Stomach (tissue), 19 donors: ENCODE measurements at places on chromosomes 6 and 20. TPM values are rescaled to one million over a fixed set of nuclear protein-coding genes. Genes with fewer than 3 reads are reported as not detected.

COL9A1 gene
- 16.0 TPM for total RNA-seq

CD24 gene
- 531 TPM for total RNA-seq

RSPH9 gene
- total RNA-seq, result not detected

- peaks cover 63% of the 10 kb centered on the region for H3K4me1 ChIP-seq
- DNase-seq, result peak; percentile 52
- peak overlapping the region; percentile 42 for H3K27ac ChIP-seq
- no peak overlapping the region for H3K4me3 ChIP-seq
- no peaks in the 10 kb centered on the region for H3K36me3 ChIP-seq
Measured at GRCh38 chr6:53302678-53303360, 45.9 kb downstream of the ELOVL5 start.

- no peaks in the 10 kb centered on the region for H3K36me3 ChIP-seq
- peaks cover 4% of the 10 kb centered on the region for H3K27me3 ChIP-seq
- H3K27ac ChIP-seq, result no peak overlapping the region
Measured at GRCh38 chr20:2794866-2795447, 5.5 kb downstream of the CPXM1 start.

- H3K4me3 ChIP-seq, result no peak overlapping the region
- no peaks in the 10 kb centered on the region for H3K36me3 ChIP-seq
- DNase-seq, result no peak
- peaks cover 14% of the 10 kb centered on the region for H3K4me1 ChIP-seq
- H3K27ac ChIP-seq, result no peak overlapping the region
- peaks cover 5% of the 10 kb centered on the region for H3K27me3 ChIP-seq
Measured at GRCh38 chr20:43911066-43911465, 3.6 kb upstream of the TOX2 start.

DNA sequence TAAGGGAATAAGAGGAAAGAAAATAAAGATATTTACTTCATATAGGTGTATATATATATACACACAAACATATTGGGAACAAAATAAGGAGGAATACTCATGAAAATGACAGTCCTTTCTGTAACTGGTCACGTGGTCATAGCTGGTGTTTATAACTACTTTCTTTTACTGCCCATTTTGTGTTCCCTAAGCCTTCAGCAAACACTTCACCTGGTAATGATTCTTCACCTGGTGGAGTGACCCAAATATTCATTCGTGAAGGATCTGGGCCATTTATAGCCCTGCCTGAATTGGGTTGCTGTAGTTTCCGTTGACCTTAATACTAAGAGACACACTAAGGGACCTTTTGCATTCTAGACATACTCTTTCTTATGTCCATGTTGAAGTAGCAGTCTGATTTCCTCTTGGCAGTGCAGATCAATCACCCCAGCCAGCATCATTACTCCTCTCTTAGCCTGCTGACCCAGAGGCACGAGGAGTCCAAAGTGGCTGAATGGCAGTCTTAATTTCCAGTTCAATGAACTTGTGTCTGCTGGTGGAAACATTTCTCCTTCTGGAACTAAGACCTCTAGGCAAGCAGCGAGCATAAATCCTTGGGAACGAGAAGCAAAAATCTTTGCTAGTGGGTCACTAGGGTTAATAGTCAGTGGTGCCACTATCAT is 39.9 kb upstream of the IYD start:
- DNase-seq, result no peak
- no peak overlapping the region for H3K4me3 ChIP-seq
- H3K4me1 ChIP-seq, result peaks cover 5% of the 10 kb centered on the region
- H3K27ac ChIP-seq, result no peak overlapping the region

GRCh38 chr6:89927791-89928550 is 33.7 kb downstream of the GJA10 start:
- H3K27ac ChIP-seq, result no peak overlapping the region
- DNase-seq, result no peak
- H3K4me1 ChIP-seq, result no peaks in the 10 kb centered on the region
- peaks cover 9% of the 10 kb centered on the region for H3K36me3 ChIP-seq
- H3K4me3 ChIP-seq, result no peak overlapping the region
- no peaks in the 10 kb centered on the region for H3K27me3 ChIP-seq

DNA sequence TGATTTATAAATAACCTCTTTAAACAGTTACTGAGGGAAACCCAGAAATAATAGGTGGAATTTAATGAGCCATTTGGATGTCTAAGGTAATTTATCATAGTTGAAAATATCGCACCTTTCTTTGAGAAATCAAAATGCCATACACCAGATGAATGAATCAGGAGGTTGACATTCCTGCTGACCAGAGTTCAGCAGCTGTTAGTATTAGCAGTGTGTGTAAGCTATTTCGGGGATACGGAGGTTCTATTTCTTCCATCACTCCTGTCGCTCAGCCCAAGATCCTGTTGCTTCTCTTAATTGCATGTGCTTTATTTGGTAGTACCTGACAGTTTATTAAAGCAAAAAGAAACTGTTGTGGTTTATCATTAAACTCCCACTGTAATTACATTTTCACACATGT is 67.1 kb downstream of the HDGFL1 start:
- H3K4me3 ChIP-seq, result no peak overlapping the region
- H3K27ac ChIP-seq, result no peak overlapping the region
- DNase-seq, result no peak
- no peaks in the 10 kb centered on the region for H3K27me3 ChIP-seq
- no peaks in the 10 kb centered on the region for H3K36me3 ChIP-seq

GRCh38 chr6:45677381-45678284 is 299.9 kb upstream of the SUPT3H start:
- H3K4me1 ChIP-seq, result peaks cover 15% of the 10 kb centered on the region
- no peak overlapping the region for H3K27ac ChIP-seq
- H3K27me3 ChIP-seq, result peaks cover 7% of the 10 kb centered on the region
- H3K36me3 ChIP-seq, result no peaks in the 10 kb centered on the region

DNA sequence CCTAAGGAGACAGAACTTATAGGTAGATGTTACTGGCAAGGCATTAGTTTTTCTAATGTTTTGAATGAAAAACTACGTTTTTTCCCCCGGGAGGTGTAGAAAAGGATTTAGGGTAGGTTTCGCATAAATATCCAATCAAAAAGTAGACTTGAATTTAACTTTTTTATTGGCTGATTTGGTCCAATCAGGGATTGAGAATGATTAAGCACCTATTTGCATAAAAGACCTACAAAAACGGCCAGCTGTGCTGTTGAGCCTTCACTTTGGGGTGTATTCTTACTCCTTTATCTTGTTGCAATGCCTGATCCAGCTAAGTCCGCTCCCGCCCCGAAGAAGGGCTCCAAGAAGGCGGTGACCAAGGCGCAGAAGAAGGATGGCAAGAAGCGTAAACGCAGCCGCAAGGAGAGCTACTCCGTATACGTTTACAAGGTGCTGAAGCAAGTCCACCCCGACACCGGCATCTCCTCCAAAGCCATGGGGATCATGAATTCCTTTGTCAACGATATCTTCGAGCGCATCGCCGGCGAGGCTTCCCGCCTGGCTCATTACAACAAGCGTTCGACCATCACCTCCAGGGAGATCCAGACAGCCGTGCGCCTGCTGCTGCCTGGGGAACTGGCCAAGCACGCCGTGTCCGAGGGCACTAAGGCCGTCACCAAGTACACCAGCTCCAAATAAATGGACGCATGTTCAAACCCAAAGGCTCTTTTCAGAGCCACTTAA is 113.5 kb upstream of the BTN3A2 start:
- H3K36me3 ChIP-seq, result no peaks in the 10 kb centered on the region
- DNase-seq, result peak; percentile 95
- H3K27me3 ChIP-seq, result peaks cover 36% of the 10 kb centered on the region
- H3K4me3 ChIP-seq, result peak overlapping the region; percentile 40
- H3K27ac ChIP-seq, result peak overlapping the region; percentile 77
- no peaks in the 10 kb centered on the region for H3K4me1 ChIP-seq

- peaks cover 39% of the 10 kb centered on the region for H3K36me3 ChIP-seq
- no peak overlapping the region for H3K27ac ChIP-seq
- H3K27me3 ChIP-seq, result no peaks in the 10 kb centered on the region
- no peak overlapping the region for H3K4me3 ChIP-seq
- DNase-seq, result no peak
Measured at GRCh38 chr20:16308754-16309153, 264.5 kb downstream of the KIF16B start.

GRCh38 chr6:162178666-162179065 is 548.9 kb downstream of the PRKN start:
- no peaks in the 10 kb centered on the region for H3K27me3 ChIP-seq
- no peaks in the 10 kb centered on the region for H3K36me3 ChIP-seq
- H3K27ac ChIP-seq, result no peak overlapping the region
- no peak for DNase-seq
- H3K4me1 ChIP-seq, result no peaks in the 10 kb centered on the region

DNA sequence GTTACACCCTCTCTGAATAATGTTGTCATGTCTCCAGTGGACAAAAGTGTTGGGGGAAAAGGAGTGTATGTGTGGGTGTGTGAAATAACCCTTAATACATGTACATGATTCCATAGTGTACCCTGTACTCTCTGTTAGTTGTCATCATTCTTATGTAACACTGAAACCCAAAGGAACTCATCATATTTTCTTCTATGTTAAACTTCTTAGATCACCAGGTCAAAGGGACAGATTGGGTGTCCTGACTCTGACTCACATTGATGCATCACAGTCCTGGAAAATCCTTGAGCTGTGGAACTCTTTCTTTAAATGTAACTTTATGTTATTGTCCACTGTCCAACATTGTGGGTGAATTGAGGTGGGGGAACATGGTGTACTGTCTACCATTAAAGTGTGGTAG is 350.5 kb downstream of the DHX35 start:
- DNase-seq, result no peak
- H3K27me3 ChIP-seq, result peaks cover 3% of the 10 kb centered on the region
- no peak overlapping the region for H3K27ac ChIP-seq
- H3K4me3 ChIP-seq, result no peak overlapping the region
- H3K36me3 ChIP-seq, result no peaks in the 10 kb centered on the region

DNA sequence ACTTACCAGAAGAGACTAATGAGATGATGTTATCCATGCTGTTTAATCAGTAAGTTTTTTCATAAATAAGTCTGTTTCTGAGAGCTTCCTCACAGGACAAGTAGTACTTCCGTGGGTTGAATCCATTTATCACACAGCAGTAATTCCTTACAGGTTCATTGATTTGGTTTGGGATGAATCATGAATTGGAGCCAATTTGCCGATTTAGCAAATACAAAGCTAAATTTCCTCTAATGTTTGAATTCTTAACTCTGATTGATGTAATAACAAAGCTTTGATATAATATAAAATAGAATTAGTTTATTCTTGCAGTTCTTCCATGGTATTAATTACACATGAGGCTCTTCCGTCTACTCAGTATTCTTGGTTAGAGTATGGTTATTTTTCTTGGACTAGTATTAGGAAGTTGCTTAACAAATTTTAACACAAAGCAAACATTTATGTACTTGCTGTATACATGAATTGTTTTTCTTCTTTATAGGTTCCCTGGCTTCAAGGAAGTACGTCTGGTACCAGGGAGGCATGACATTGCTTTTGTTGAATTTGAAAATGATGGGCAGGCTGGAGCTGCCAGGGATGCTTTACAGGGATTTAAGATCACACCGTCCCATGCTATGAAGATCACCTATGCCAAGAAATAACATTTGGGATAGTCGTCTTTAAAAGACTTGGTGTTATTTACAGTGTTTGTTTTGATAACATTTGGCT is 7.6 kb upstream of the OTOR start:
- no peaks in the 10 kb centered on the region for H3K4me1 ChIP-seq
- no peak for DNase-seq
- H3K36me3 ChIP-seq, result peaks cover 70% of the 10 kb centered on the region
- no peak overlapping the region for H3K27ac ChIP-seq
- H3K4me3 ChIP-seq, result no peak overlapping the region
- H3K27me3 ChIP-seq, result no peaks in the 10 kb centered on the region

DNA sequence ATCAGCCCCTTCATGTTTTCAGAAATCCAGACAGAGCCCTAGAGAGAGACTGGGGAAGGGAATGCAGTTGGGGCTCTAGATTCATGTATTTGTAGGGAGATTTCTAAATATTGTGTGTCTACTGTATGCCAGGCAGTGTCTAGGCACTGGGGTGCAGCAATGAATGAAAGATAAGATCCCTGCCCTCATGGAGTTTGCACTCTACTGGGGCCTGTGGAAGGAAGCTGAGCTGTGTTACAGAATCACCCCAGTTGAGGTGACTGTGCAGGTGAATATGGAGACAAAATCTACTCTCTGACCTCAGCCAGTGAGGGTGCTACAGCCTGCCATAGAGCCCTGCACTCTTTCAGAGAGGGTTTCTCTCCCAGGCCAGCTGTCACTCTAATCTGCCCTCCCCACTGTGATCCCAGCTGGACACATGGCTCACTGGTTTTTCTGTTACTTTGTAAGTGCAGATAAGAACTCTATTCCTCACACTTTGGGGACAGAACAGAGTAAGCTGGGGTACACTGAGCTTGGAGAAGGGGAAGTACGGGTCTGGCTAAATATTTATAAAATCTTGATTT is 69.2 kb upstream of the E2F3 start:
- H3K36me3 ChIP-seq, result no peaks in the 10 kb centered on the region
- no peak for DNase-seq
- peaks cover 18% of the 10 kb centered on the region for H3K27me3 ChIP-seq
- no peak overlapping the region for H3K27ac ChIP-seq
- H3K4me3 ChIP-seq, result no peak overlapping the region

DNA sequence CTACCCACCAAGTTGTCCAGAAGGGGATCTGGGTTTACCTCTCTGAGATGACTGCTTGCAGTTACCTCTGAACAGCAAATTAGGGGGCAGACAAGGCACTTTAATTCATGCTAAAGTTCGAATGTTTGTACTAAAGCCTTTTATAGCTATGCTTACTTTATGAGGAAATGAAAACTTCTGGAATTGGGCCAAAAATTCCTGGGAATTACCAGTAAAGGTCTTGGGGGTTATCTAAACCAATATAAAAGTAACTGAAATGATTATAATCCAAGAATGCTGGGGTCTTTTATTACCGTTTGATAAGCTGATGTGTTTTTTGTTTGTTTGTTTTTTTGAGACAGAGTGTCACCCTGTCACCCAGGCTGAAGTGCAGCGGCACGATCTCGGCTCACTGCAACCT is 7.9 kb upstream of the LZTS3 start:
- H3K36me3 ChIP-seq, result no peaks in the 10 kb centered on the region
- H3K27ac ChIP-seq, result no peak overlapping the region
- DNase-seq, result peak; percentile 57
- peaks cover 6% of the 10 kb centered on the region for H3K4me1 ChIP-seq
- H3K27me3 ChIP-seq, result no peaks in the 10 kb centered on the region

GRCh38 chr6:33213166-33213988 is 5.1 kb downstream of the RING1 start:
- H3K4me3 ChIP-seq, result peak overlapping the region; percentile 44
- no peaks in the 10 kb centered on the region for H3K36me3 ChIP-seq
- peak; percentile 66 for DNase-seq
- peak overlapping the region; percentile 14 for H3K27ac ChIP-seq
- H3K4me1 ChIP-seq, result peaks cover 17% of the 10 kb centered on the region
- H3K27me3 ChIP-seq, result no peaks in the 10 kb centered on the region

GRCh38 chr6:147942363-147942762 is 400.3 kb upstream of the SASH1 start:
- H3K27me3 ChIP-seq, result no peaks in the 10 kb centered on the region
- H3K36me3 ChIP-seq, result no peaks in the 10 kb centered on the region
- DNase-seq, result no peak
- no peak overlapping the region for H3K4me3 ChIP-seq
- H3K4me1 ChIP-seq, result no peaks in the 10 kb centered on the region
- no peak overlapping the region for H3K27ac ChIP-seq
